Fibroblast of lung (primary cell): ENCODE measurements at places on chromosomes 2 and 18.
A peak's percentile ranks its signal among the peaks of the same experiment; 100 is the strongest.

DNA sequence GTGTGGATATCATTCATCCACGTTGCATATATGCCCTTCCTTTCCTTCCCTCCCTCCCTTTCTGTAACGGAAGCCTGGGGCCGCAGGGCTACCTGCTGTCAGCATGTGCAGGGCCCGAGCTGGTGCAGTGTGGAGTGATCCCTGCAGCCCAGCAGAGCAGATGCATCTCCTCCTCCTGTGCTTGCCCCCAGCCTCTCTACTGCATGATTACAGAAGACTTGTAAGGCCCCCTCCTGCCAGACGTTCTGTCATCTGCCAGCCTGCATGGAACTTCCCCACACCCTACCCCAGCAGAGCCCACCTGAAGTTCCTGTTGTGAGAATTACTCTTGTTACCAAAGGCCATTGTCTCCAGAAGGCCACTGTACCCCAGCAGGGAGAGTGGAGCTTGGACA, 67.5 kb upstream of the FOSL2 start:
- no peak for DNase-seq

- DNase-seq = no peak
Measured at GRCh38 chr2:135991861-135992260, 6.4 kb upstream of the DARS1 start.

DNA sequence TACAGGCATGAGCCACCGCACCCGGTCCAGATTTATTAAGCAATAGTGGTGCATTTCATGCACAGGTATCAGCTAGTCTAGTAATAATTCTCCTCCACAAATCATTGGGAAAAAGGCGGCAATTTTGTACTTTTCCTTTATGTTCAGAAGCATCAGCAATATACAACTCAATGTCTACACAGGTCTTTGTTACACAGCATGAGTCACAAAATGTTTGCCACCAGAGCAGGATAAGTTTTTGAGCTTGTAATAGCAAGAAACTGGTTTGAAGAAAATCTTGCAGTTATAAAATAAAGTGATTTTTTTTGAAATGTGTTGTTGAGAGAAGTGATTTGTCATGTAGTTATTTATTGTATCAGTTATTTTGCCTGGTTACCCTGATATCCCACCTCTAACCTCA, 4.8 kb upstream of the ITPRIPL1 start:
- no peak for DNase-seq

- DNase-seq = no peak
Measured at GRCh38 chr18:52499644-52500043, 159.6 kb downstream of the DCC start.

- DNase-seq = peak; percentile 71
Measured at GRCh38 chr2:73013936-73014335, 57.6 kb downstream of the SFXN5 start.

DNA sequence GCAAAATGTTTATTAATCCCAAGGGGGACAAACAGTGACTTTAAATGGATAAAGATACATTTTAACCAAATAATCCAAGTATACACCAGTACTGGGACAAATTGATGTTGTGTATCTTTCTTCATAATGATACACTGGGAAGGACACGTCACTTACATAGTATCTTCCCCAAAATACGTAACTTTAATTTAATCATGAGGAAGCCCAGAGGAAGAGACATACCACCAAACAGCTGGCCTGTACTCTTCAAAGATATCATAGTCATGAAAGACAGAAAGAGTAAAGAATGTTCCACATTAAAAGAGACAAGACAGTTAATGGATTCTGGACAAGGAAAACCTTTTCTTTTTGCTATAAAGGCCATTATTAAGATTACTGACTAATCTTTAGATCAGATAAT, 37.1 kb downstream of the AGFG1 start:
- no peak for DNase-seq

GRCh38 chr2:102042196-102043081, 50.7 kb downstream of the IL1R2 start:
- no peak for DNase-seq

DNA sequence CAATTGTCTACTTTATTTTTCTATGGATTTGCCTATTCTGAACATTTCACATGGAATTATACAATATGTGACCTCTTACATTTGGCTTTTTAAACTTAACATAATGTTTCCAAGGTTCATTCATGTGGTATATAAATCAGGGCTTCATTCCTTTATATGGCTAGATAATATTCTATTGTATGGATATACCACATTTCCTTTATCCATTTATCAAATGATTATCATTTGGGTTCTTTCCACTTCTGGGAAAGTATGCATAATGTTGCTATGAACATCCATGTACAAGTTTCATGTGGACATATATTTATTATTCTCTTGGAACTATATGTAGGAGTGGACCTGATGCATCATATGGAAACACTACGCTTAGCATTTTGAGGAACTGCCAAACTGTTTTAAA, 99.7 kb upstream of the NCKAP5 start:
- DNase-seq = no peak

DNA sequence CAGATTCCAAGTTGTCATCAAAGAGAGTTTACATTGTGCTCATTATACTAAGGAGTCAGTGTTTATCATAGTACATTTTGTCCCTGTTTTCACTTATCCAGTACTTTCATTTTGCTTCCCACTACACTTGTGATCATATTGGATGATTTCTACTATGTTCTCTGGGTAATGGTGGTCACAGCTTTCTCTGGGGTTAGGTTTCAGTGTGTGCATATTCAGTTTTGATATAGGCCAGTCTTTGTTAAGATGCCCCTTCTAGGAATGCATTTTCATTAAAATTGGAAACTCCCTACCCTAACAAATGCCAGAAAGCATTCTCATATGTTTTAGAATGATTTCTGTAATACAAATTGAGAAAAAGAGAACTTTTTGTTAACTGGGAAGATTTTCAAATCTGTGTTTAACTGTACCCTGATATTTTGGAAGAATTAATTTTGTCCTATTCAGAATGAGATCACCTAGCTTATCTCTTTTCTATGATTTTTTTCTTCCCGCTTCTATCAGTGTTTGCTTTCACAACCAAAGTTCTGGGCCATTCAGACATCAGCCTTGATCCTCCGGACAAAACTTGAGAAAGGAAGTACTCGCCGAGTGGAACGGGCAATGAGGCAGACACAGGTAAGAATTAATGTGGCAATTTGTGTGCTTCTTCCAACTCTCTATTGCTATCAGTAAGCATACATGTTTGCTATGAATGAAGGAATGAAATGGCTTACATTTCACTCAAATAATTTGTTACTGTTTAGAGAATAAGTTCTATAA, 74.6 kb downstream of the TTC27 start:
- DNase-seq = no peak

- DNase-seq = no peak
Measured at GRCh38 chr2:187125318-187125717, 276.3 kb upstream of the ZSWIM2 start.

DNA sequence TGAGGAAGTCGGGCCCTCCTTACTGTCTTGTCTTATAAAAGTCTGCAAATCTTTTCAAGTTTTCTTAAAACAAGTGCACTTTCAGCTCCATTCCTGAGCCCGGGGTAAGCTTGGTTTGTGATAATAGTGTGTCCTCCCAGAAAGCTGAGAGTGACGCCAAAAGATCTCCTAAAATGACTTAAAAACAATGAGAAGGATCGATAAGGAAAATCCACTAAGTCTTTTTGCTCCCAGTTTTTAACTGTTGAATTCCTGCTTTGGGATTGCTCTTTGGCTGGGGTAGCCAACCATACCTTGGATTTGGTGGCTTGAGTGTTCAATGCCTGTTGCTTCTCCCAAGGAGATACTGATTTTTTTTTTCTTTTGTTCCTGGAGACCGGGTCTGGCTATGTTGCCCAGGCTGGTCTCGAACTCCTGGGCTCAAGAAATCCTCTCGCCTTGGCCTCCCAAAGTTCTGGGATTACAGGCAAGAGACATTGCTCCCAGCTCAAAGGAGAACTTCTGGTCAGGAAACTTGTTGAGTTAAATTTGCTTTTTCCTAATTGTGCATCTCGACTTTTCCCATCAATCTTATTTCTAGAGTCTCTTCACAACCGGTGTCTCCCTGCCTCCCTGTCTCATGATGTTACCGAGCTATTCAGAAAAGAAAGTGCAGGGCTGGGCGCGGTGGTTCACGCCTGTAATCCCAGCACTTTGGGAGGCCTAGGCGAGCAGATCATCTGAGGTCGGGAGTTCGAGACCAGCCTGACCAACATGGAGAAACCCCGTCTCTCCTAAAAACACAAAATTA, 3.0 kb downstream of the TGIF1 start:
- peak; percentile 48 for DNase-seq

DNA sequence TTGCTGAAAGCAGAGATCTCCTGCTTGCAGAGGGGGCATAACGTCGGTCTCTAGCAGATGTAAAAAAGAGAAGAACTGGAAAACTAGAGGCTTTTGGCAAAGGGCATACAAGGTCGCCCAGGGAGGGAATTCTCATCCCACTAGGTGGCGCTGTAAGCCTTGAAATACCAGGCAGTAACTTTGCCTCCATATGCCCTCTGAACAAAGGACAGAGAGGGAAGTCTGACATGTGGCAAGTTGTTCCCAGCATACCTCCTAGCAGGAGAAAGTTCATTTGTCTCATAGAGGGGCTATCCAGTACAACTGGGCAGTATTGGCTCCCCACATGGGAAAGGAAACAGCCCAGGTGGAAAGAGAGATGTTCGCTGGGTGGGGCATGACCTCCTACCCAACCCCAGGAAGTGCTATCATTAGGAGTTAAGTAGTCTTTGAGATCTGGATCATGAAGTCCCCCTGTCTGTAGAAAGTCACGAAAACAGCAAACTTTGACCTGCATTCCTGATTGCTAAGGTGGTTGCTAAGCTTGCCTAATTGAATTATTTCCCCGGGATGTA, 39.9 kb downstream of the STK17B start:
- DNase-seq = peak; percentile 25

DNA sequence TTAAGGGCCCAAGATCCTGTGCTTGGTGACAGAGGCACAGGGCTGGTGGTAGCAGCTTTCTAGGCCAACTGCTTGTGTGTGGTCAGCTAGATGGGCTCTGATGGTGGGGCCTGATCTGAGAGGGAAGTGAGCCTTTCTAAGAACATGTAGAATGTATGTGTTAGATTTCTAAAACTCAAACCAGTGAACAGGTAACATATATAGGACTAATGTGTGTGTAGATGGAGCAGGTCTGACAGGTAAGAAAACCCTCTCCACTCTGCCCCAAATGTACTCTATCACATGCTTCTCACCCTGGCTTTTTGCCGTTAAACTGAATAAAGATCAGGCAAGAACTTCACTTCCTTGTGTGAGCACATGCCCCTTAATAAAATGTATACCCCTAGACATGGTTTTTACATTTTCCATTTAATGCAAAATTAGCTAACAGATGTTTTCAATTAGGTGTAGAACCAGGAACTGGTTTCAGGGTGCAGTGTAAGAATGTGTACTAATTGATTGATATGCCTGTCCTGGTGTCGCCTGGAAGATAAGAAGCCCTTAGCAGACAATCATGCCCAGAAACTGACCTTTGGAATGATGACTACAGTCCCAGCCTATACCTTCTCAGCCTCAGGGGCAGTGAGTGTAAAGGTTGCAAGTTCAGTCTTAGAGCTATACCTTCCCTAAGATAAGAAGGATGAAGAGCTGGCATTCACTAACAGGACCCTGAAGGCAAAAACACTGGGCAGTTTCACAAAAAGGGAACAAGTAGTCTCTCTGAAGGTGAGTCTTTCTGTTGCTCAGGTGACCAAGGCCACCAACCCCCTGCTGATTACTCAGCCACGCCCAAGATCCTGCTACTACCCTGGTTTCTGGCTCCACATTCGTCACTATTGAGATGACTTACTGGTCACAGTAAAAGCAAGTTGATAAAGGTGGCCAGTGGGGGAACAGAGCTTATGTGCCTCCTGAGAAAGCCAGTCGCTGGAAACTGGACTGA, 71.2 kb downstream of the SPATS2L start:
- no peak for DNase-seq

- no peak for DNase-seq
Measured at GRCh38 chr2:191183081-191183480, 32.3 kb upstream of the STAT4 start.

GRCh38 chr18:10042492-10042891, 128.7 kb downstream of the VAPA start:
- DNase-seq = no peak

GRCh38 chr18:5992381-5992780, 97.1 kb upstream of the TMEM200C start:
- no peak for DNase-seq

- peak; percentile 26 for DNase-seq
Measured at GRCh38 chr2:161414042-161415033, 1.8 kb upstream of the TBR1 start.

- no peak for DNase-seq
Measured at GRCh38 chr18:6525604-6526003, 110.9 kb upstream of the L3MBTL4 start.

DNA sequence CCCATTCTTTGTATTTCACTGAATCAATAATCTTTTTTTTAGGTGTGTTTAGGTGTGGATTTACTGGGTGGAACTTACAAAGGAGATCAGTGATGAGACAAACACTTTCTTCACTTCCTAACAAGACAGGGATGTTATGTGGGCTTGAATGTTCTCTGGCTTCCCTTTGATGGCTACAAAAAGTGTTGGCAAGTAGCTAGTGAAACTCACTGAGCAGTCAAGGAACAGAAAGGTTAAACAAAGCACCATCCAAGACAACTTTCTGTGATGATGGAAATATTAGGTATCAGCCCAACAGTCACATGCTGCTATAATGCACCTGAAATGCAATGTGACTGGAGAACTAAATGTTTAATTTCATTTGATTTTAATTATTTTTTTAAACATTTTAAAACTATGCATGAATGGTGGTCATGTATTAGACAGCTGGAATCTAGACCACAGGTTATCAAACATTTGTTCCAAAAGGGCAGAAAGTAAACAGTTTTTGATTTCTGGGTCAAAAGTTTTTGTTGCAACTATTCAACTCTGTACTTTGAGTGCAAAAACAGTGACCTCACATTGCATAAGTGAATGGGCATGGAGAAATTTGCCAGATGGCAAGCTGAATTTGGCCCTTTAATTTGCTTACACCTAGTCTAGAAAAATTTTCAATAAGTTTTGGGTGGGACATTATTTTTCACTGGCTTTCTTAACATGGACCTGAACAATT, 1272.7 kb upstream of the TMEFF2 start:
- no peak for DNase-seq

- no peak for DNase-seq
Measured at GRCh38 chr2:233848276-233848675, 6.1 kb downstream of the HJURP start.

GRCh38 chr2:100702438-100703109, 117.4 kb upstream of the NPAS2 start:
- DNase-seq = no peak

DNA sequence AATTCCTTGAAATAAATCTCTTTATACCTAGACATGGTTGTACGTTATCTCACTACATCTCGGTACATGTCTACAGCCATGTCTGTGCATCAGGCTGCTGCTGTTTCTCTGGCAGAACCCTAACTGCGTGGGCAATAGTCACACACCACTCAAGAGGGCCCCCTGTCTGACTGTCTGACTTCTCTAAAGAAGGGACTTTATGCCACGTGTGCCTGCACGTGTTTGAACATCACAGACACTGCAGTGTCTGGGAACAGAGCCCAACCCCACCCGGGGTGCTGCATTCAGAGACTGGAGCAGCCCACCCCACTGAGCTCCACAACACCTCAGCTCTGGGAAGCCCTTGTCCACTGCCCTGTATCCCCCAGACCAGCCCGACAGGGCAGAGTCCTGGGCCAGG, 55.0 kb downstream of the KIF1A start:
- DNase-seq = no peak
